Jurkat, Clone E6-1 (cell line): ENCODE measurements at places on chromosomes 5 and 9.

- peak; percentile 72 for DNase-seq
These were observed 26.0 kb upstream of the SEMA4D start for GRCh38 chr9:89523948-89524347.

- no peak for DNase-seq
These were observed 7.8 kb upstream of the SOX30 start for GRCh38 chr5:157659868-157660660.

DNA sequence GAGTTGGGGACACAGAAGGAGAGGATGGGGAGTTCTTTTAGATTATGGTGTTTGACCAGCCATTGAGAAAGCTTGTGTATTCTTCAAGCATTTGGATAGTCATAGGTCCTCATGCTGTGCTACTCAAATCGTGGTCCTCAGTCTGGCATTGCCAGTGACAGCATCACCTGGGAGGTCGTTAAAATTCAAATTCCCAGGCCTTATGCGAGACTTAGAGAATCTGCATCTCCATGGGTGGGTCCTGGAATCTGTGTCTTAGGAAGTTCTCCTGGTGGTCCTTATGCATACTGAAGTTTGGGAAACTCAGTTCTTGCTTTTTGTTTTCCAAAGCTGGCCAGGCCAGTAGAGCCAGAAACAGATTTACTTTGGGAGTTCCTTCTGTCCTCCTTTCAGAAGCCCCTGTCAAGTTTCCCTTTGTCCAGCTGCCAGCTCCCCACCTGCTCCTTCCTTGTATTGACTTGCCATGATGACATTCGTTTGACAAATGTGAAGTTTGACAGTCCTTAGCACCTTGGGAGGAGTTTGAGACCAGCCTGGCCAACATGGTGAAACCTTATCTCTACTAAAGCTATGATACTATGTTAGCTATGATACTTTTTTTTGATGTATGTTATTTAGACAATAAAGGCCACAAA, 95.6 kb downstream of the PALM2AKAP2 start:
- no peak for DNase-seq

DNA sequence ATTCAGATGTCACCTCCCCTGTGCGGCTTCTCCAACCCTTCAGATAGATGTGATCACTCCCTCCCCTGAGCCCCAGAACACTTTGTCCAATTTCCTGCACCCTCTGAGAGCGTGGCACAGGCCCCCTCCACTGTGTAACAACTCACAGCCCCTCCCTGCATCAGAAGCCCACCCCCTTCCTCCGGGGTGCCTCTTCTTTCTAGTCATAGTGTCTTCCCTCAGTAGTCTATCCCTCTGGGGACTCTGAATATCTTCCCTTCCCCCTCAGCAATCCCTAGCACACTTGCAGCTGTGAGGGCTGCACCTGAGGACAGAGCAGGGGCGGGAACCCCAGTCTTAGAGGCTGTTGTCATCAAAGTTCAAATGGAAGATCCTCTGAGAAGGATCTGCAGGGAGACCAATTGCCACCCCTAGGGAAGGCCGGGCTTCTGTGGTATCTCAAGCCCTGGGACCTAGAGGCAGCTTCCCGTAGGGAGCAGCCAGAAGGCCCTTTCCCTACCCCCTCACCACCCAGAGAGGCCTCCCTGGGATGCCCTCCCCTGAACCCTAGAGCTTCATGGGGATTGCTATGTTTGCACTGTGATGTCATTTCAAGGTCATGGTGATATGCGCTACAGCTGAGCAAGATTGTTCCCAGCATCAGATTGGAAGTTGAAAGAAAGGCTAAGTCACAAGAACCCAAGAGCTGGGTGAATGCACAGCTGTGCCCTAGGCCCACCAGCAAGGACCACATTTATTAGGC, 70.7 kb downstream of the THBS4 start:
- DNase-seq, result no peak

GRCh38 chr5:39800042-39800601, 375.3 kb upstream of the DAB2 start:
- no peak for DNase-seq

GRCh38 chr9:129802833-129803675, at the start of gene TOR1B:
Gene TOR1B (plus strand): TSS chr9:129803184. CDS start chr9:129803213, 29 bp downstream.
- DNase-seq, result peak; percentile 88

- no peak for DNase-seq
These were observed 157.9 kb upstream of the RASA1 start for GRCh38 chr5:87109746-87110145.

GRCh38 chr9:108182270-108182669, 673.5 kb downstream of the ACTL7B start:
- DNase-seq, result no peak

GRCh38 chr9:133658442-133659431, 22.6 kb downstream of the DBH start:
- DNase-seq, result no peak

DNA sequence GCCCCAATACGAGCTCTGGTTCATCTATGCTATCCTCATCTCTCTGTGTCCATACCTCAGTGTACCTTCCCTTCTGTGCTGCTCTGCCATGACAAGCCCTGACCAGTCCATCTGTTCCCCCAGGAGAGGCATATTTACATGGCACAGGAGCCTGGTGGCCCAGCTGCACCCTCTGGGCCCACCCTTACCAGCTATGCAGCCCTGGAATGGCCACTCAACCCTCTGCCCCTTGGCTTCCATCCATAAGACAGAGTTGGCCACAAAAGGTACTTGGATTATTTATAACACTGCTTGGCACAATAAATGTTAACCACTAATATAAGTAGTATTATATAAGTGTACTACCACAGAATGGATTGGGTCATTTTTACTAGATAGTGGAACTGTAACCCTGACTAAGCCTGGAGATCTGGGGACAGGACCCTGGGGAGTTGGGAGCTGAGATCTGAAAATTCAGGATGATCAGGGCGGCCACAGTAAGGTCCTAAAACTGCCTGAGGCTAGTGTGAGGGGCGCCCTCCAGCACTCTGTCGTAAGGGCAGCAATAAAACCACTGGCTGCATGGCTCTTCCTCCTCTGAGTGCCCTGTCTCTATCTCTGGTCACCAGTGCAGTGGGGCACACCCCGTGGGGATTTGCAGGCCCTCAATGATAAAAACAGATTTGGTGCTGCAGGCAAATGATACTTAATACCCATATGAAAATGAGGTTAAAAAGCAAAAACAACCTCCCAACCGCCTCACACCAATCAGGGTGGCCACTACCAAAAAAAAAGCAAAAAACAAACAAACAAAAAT, 65.8 kb downstream of the SEMA4D start:
- no peak for DNase-seq

DNA sequence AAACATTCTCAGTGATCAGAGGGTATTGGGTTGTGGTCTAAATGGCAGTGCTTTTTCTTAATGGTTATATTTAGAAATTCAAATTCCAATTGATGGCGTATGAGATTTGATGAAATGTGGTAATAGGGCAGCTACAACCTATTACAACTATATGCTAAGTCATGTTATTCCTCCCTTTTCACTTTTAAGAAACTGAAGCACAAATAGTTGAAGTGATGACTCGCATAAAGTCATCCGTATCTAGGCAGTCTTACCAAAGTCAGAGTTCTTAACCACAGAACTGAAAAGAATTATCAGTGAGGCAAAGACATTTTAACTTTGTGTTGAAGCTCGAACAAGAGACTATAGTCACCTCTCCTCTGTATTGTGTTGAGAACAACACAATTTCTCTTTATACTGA, 28.2 kb downstream of the C9orf152 start:
- no peak for DNase-seq

DNA sequence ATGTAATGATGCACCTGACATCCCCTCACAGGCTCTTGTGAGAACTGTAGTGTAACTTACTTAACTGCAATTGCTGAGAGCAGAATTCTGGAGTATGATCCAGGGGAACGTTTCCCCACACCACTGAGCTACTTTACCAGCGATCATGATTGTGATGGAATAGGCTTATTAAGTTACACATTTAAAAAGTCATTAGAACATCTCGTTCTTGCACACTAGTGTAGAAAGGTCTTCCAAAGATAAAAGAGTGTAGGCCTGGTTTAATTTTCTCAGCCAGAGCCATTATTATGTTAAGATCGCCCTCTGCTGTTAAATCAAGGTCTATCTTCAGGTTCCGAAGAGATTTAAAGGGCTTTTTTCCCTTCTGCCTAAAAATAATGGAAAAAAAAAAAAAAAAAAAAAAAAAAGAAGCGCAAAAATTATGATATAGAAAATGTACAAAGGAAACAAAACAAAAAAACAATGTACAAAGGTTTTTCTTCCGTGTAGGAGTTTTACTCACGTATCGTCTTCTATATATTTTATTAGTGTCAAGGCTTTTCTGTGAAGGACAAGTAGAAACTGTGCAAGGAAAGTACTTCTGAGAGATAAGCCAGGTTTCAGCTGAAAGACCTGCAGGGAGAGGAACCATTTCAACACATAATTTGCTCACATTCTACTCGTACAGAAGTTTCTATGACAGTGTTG, 18.6 kb upstream of the MOB3B start:
- no peak for DNase-seq

DNA sequence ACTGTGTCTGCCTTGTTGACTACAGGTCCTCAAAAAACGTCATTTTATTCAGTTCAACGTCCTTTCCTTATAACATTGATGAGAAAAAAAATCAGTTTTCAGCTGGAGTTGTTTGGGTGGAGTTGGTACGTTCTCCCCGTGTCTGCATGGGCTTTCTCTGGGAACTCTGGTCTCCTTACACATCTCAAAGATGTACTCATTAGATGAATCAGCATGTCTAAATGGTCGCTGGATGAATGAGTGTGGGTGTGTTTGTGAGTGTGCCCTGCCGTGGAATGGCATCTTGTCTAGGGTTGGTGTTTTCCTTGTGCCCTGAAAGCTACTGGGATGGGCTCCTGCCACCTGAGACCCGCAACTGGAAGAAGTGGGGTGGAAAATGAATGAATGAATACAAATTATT, 30.1 kb downstream of the EGR1 start:
- DNase-seq, result no peak

DNA sequence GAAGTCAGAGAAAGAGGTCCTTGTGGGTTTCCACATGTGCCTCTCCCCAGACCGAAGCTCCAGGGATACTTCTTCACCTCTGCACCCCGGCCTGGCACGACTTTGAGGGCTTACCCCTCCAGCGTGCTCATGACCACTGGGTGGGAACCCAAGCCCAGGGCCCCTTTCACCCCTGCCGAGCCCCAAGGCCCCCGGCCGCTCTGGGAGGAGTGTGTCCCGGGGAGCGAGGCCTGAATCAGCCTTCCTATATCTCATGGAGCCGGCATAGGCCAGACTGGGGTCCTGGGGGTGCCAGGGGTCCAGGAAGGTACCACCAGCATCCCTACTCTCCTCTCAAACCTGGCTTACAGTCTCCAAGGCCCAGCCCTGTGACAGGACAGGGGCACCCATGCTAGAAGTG, 17.1 kb downstream of the TERT start:
- DNase-seq, result no peak

DNA sequence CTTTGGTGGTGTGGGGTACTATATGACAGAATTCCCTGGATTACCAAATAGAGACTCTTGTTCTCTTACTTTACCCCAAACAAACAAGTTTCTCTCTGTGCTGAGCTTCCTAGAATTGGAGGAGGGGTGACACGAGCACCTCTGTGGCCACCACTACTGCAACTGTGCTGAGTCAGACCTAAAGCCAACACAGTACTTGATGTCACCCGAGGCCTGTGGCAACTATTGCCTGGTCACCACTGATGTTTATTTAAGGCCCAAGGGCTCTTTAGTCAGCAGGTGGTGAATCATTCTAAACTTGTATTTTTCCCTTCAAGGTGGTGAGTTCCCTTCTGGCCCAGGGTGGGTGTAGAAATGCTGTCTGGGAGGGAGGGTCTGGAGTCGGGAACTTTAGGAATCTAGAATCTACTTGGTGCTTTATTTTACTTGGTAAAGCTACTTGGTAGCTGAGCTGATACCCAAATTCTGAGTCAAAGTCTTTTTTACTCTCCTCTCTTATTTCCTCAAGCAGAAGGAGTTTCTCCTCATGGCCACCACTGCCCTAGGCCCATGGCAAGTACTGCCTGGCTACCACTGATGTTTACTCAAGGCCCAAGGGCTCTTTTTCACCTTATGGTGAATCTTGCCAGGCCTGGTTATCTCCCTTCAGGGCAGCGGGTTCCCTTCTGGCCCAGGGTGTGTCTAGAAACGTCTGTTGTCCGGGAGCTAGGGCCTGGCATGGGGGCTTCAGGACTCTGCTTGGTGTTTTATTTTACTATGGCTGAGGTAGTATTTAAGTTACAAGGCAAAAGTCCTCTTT, 9.8 kb downstream of the LURAP1L start:
- no peak for DNase-seq

- no peak for DNase-seq
These were observed 275 bp downstream of the AHRR start for GRCh38 chr5:321726-322251.

GRCh38 chr5:90161414-90161813, 248.1 kb downstream of the CETN3 start:
- DNase-seq, result no peak

DNA sequence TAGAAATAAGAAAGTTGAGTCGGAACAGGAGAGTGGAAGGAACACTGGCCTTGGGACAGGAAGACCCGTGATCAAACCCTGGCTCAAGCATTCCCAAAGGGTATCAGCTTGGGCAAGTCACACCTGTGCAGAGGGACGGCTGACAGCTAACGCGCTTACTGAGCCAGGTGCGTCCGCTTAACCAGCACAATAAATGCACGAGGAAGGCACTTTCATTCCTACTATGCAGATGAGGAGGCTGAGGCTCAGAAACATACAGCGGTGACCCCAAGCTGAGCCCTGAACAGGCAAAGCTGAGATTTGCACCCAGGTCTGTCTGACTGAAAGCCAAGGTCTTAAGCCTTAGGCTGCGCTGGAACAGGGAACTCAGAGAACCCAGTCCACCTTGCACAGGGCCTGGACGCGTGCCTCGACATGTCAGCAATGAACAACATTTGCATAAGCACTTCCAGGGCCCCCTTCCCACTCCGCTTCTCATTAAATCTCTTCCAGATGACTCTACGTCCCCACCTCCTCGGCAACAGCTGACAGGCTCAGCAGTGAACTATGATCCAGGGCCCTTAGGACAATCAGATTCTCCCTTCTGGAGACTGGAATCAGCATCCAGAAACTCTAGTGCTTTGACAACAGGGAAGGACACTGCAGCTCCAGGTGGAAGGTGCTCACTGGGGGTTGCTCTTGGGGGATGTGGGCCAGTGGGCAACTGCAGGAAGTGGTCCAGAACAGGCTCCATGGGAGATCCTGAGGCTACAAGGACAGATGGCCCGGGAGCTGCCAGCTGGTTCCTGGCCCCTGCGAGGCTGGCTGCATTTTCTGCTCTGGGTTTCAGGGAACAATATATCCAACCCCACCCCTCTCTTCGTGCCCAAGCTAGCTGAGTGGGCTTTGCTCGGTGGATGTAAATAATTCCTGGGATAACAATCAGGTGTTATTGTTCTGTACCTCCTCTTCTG, 35.2 kb downstream of the SH3PXD2B start:
- no peak for DNase-seq

- DNase-seq, result no peak
These were observed 67.6 kb upstream of the TMC1 start for GRCh38 chr9:72453797-72454196.

GRCh38 chr5:131256507-131256823, 7.4 kb upstream of the CDC42SE2 start:
- no peak for DNase-seq

DNA sequence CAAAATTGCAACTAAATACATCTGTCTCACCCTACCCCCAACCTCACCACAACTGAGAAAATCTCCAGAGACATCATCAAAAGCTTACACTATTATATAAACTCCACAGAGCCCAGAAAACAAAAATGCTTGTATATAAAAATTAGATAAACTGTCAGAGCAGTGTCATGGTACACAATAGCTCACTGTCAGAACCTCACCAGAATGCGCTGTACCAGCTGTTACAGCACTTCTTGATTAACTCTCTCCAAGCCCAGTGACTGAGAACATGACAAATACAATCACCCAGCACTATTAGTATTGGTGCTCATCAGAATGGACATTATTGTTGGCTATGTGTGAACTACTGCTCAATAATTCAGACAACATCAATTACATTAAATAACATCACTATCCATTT, 65.7 kb downstream of the ZDHHC21 start:
- no peak for DNase-seq
